ENCODE measurements at places on chromosomes 12 and 14.

GRCh38 chr12:63900922-63901793 lies 56.7 kb downstream of the SRGAP1 start:
- no peaks in the 10 kb centered on the region for H3K36me3 ChIP-seq
- no peaks in the 10 kb centered on the region for H3K27me3 ChIP-seq
- H3K27ac ChIP-seq = no peak overlapping the region
- H3K4me3 ChIP-seq = no peak overlapping the region
- peaks cover 40% of the 10 kb centered on the region for H3K4me1 ChIP-seq

- H3K4me1 ChIP-seq = no peaks in the 10 kb centered on the region
- no peak overlapping the region for H3K27ac ChIP-seq
- H3K27me3 ChIP-seq = no peaks in the 10 kb centered on the region
- H3K36me3 ChIP-seq = no peaks in the 10 kb centered on the region
These were observed 139.4 kb downstream of the SLC38A4 start for GRCh38 chr12:46686267-46686942.

DNA sequence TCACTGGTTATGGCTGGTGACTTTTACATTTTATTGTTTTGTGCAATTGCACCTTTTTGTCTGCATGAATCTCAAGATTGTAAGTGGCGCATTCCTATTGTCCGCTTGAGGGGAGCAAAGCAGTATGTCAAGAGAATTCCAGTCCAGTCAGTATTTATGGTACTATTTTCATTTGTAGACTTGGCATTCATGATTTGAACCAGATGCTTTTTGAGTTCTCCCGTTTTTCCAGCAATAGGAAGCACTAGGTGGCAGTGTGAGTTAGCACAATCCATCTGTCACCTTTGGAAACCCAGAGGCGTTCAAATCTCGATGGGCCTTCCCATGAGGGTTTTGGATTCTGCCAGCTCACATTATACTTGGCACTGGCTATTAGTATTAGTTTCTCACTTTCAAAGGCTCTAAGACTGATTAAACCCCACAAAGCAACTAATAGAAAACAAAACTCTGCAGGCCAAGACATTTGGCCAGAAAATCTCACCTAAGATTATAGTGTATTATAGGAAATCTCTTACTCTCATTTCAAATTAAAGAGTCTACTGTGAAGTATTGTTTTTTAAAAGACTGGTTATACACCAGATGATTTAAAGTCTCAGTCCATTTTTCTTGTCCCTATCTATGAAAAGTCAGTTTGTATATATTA lies 2.2 kb downstream of the DACT1 start:
- H3K4me3 ChIP-seq = peak overlapping the region; percentile 62
- H3K4me1 ChIP-seq = peaks cover 11% of the 10 kb centered on the region
- peaks cover 3% of the 10 kb centered on the region for H3K27me3 ChIP-seq
- DNase-seq = peak; percentile 86
- no peaks in the 10 kb centered on the region for H3K36me3 ChIP-seq
- no peak overlapping the region for H3K27ac ChIP-seq

DNA sequence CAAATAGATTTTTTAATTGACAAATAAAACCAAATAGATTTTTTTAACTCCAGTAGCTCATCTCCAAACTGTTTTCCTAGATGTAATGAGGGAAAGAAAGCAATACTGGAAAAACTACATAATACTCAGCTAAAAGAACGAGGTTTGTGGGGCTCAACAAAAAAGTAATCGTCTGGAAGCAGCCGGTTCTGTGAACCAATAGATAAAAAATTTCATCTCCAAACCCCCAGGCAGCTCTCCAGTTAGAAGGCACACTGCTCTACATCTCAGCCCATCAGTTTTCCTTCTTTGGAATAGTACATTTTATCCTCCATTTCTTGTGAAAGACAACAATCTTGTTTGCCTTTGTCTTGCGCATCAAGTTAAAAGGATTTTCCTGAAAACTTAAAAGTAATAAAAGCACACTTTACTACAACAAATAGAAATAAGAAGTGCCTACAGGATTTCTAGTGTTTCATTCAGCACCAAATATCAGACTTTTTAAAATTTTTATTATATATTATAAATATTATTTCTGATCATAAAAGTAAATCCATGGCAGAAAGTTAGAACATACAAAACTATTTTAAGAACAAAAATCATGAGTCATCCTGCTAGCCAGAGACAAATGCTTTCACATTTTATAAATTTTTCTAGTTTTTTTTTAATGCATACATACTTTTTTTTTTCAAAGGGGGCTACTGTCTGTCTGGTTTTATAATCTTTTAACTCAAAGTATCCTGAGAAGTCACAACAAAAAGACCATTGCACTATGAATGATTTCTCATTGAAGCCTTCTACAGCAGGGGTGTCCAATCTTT lies 67.7 kb downstream of the EPS8 start:
- no peaks in the 10 kb centered on the region for H3K36me3 ChIP-seq
- no peak overlapping the region for H3K27ac ChIP-seq
- no peak for DNase-seq
- H3K4me1 ChIP-seq = peaks cover 12% of the 10 kb centered on the region
- H3K4me3 ChIP-seq = no peak overlapping the region
- no peaks in the 10 kb centered on the region for H3K27me3 ChIP-seq

All from A673 (cell line).